ENCODE measurements at places on chromosomes 3 and 15. TPM values are rescaled to one million over a fixed set of nuclear protein-coding genes. Genes with fewer than 3 reads are reported as not detected.

GRCh38 chr15:68379759-68380290 is 52.1 kb downstream of the ITGA11 start:
- no peak for DNase-seq

DNA sequence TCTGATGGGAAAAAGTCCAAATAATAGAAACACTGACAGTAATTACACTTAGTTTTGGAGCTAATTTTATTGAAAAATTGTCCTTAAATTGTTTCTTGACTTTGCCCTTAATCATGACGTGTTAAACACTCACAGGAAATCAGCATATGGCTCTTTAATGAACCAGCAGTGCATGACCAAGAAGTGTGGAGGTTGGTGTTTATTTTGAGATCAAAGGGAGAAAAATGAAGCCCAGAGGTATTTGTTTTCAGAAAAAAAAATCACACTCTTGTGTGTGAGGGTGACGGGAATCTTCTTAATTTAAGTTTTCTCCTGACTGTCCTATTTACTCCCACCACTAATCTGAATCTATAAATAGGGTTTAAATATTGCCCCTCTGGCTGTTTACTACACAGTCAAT is 28.8 kb upstream of the SYNM start:
- DNase-seq: no peak

GRCh38 chr15:38041576-38041975 is 107.1 kb downstream of the TMCO5A start:
- DNase-seq: no peak

DNA sequence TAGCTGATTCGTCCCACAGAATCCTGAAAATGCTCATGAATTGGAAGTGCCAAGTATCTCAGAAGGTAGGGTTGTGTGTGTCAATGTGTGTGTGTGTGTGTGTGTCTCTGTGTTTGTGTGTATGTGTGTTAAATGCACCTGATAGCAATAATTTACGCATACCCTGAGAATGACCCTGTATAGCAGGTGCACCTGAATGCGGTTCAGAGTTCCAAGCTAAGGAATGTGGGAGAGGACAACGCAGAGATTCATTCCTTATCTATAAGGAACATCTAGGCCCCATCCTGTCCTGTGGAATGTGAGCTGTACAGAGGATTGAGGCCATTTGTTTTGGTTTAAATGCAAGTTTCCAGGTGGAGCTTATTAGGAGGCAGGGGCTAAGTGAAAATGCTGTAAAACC is 49.1 kb upstream of the NEDD4 start:
- peak; percentile 43 for DNase-seq

GRCh38 chr3:33046521-33046920 is 50.4 kb downstream of the GLB1 start:
- no peak for DNase-seq

GRCh38 chr15:68301301-68301700 is 23.8 kb downstream of the FEM1B start:
- DNase-seq: no peak

GRCh38 chr3:14989943-14990779 is 42.8 kb downstream of the NR2C2 start:
- peak; percentile 21 for DNase-seq

The GCSAM gene
- total RNA-seq: not detected

The SPATA12 gene
- not detected for total RNA-seq

The CASR gene
- total RNA-seq: not detected

The VPS39 gene
- 26.1 TPM for total RNA-seq

The BHLHE40 gene
- total RNA-seq: 6.3 TPM

The ZNF654 gene
- total RNA-seq: 14.1 TPM
